Esophagus squamous epithelium (tissue), 5 donors: ENCODE measurements at places on chromosomes 3 and 15.

- no peak for DNase-seq
Measured at GRCh38 chr15:48888191-48888590, 10.3 kb downstream of the EID1 start.

- DNase-seq, result no peak
Measured at GRCh38 chr3:130316169-130316568, 29.3 kb upstream of the COL6A5 start.

GRCh38 chr15:39555885-39556284 lies 25.0 kb upstream of the THBS1 start:
- DNase-seq, result no peak

DNA sequence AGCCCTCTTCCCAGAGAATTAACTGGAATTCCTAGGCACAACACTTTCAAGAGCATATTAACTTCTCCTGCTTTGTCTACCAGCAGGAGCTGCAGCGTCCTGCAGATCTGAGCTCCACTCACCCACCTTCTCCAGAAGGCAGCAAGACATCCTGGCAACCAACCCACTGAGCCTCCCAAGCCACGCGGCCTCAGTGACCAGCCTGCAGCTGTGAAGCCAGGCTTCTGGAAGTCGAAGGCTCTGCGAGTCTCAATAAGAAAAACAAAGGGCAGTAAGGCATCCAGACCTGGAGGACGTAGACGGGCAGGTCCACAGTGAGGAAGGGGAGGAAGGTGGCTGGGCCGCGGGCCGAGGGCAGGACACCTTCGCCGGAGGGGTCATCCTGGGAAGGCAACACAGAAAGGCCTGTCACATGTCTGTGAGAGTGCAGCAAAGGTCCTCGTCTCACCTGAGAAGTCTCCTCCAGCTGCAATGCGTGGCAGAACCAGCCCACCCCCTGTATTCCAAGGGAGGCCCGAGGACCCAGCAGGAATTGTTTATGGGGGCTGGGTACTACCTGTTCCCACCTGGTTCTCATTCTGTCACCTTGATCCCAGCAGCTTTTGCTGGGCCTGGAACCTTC lies 36.2 kb downstream of the ZXDC start:
- DNase-seq, result no peak
